ENCODE measurements at places on chromosomes 1 and 21.
A peak's percentile ranks its signal among the peaks of the same experiment; 100 is the strongest.

DNA sequence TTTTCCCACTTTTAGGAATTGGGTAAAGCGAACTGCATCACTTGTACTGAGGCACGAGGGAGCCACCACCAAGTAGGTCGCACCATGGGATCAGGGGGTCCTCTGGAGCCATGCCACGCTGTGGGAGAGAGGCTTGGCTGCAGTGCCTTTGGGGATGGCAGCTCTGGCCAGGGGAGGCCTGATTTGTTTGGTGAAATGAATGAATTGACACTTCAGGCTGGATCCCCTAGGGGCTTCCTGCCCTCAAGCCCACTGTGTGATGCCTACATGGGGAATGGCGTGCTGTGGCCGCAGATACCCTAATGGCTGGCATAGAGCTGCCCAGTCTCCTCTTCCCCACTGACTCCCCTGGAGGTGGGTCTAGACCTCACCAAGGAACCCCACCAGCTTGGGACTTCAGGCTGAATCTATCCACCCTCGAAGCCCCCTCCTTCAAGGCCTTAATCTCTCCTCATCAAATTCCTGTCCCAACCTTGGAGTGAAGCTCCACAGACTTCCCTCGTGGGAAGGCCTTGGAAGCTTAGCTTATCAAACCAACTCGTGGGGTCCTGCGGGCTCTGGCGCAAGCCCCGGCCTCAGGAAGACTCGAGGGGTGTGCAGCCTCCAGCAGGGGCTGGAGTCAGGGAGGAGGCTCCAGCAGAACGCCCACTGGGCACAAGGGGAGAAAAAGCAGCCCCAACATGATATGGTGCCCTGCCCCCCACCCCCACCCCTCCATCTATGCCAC, 64.6 kb downstream of the VWA5B1 start:
- no peak for DNase-seq

DNA sequence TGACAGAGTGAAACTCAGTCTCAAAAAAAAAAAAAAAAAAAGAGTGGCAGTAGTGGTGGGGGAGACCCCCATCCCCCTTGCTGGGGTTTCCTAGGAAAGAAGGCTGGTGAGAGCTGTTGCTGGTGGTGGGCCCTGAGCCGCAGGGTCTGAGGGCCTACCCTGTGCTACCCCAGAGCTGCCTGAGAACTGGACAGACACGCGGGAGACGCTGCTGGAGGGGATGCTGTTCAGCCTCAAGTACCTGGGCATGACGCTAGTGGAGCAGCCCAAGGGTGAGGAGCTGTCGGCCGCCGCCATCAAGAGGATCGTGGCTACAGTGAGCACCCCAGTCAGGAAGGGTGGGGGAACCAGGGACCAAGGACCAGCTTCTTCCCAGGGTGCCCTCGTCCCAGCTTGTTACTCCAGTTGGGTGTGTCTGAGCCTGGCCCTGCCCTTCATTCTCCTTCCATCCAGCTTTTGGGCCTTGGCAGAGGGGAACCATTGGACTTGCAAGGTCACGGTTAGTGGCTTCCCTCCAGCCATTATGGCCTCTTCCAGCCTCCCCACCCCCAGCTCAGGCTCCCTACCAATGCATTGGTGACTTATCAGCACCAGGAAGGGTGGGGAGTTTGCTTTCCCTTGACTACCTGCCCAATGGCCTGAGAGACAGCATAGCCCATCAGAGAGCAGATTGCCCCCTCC, 10.5 kb downstream of the LDLRAP1 start:
- DNase-seq = no peak

DNA sequence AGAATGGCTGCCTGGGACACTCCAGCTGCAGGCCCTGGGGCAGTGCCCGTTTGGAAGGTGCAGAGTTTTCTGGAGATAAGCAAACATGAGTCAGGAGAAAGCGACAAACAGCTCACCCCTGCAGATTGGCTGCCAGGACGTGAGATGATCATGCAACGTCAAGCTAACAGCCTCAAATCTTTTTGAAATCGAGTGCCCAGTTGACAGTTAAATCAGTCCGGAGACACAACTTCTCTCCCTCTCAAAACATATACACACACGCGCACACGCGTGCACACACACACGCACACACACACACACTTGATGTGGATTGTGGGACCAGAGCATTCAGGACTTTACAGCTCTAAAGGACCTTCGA, 49.4 kb downstream of the TENT5C start:
- no peak for DNase-seq

DNA sequence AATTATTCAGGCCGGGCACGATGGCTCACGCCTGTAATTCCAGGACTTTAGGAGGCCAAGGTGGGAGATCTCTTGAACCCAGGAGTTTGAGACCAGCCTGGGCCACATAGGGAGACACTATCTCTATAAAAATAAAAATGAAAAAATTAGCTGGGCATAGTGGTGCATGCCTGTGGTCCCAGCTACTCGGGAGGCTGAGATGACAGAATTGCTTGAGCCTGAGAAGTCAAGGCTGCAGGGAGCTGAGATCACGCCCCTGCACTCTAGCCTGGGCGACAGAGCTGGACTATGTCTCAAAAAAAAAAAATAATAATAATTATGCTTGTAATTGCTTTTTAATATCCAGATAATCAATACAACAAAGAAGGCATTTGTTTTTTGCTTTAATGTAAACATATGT, 91.3 kb downstream of the RIPK4 start:
- DNase-seq = no peak

DNA sequence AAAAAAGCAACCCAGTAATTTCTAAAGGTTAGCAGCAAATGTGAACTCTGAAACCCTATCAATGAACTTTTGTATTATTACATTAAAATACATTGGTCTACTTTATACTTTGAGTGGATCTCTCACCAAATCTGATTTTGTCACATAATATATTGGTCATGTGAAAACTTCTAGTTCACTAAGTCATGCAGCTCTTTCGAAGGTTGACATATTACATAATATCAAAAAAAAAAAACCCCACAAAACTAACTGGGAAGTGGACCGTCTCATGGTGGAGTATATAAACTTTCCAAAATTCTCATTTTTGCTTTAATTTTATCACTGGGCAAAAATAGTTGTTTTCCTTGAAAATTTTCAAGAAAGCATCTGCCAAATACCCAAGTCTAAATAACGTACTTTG, 50.4 kb downstream of the GATAD2B start:
- no peak for DNase-seq

DNA sequence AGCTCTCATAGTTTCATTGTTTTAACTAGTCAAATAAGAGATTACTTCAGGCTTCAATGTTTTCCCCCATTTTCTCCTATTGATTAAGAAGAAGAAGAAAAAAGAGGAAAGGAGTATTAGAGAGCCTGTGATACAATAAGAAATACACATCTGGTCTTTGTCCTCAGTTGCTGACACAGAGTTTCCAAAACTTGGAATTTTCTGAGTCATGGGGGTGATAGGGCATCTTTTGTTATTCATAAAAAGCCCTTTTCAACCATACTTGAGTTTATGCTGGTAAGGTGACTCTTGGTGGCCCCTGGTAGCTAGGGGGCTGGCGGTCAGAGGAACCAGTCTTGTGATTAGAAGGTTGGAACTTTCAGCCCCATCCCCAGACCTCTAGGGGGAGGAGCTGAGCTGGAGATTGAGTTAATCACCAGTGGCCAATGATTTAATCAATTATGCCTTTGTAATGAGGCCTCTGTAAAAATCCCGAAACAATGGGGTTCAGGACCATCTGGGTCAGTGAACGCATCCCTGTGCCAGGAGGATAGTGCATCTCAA, 28.9 kb upstream of the KLF18 start:
- DNase-seq = no peak

DNA sequence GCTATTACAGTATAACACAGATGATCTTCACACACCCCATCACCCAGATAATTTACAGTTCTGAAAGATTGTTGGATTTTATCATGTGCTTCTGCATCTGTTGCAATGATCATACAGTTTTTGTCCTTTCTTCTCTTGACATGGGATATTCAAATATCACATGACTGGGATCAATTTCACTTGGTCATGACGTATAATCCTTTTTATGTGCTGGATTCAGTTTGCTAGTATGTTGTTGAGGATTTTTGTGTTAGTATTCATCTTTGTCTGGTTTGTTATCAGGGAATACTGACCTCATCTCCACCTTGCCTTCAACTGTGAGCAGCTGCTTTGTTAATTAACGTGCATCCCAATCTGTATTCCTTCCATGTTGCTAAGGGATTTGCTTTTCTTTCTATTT, 44.7 kb upstream of the DISC1 start:
- DNase-seq = no peak

- DNase-seq = no peak
These were observed 188.2 kb upstream of the HMCN1 start for GRCh38 chr1:185546029-185546428.

- no peak for DNase-seq
These were observed 61.1 kb downstream of the HNRNPR start for GRCh38 chr1:23282957-23283356.

DNA sequence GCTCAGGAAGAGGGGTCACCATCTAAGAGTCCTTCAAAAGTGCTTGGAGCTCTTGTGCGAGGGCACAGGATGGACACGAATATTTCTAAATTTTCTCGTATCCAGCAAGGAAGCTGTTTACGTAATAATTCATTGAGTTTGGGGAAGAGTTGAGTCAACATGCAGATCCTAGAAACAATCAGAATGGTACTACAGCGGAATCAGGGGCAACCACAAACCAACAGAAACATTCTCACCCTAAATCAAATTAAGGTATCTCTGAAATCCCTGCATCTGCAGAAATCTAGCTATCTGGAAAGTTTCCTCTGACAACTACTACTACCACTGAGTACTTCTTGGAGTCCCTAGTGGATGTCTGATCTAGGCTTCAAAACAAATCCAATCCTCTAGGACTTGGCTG, 352.4 kb downstream of the LTN1 start:
- no peak for DNase-seq

- DNase-seq = no peak
These were observed 2.8 kb downstream of the DOP1B start for GRCh38 chr21:36159356-36159921.

GRCh38 chr1:173476665-173477285, 360 bp upstream of the PRDX6 start:
- DNase-seq = peak; percentile 69

DNA sequence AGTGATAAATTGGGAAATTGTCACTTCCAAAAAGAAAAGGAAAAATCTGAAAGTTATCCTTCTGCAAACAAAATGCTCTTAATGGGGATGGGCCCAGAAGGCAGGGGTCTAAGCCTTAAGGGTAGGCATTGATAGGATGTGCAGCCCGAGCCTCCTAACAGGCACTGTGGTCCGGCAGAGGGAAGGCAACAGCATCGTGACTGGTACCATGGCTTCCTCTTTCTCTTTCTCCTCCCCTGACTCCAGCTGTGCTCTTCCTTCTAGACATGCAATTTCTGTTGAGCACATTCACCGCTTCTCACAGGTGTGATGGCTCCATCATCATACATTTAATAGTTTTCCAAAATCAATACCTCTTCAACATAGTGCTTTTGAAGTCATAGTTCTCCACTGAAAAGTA, 91.5 kb downstream of the SELENOF start:
- no peak for DNase-seq

DNA sequence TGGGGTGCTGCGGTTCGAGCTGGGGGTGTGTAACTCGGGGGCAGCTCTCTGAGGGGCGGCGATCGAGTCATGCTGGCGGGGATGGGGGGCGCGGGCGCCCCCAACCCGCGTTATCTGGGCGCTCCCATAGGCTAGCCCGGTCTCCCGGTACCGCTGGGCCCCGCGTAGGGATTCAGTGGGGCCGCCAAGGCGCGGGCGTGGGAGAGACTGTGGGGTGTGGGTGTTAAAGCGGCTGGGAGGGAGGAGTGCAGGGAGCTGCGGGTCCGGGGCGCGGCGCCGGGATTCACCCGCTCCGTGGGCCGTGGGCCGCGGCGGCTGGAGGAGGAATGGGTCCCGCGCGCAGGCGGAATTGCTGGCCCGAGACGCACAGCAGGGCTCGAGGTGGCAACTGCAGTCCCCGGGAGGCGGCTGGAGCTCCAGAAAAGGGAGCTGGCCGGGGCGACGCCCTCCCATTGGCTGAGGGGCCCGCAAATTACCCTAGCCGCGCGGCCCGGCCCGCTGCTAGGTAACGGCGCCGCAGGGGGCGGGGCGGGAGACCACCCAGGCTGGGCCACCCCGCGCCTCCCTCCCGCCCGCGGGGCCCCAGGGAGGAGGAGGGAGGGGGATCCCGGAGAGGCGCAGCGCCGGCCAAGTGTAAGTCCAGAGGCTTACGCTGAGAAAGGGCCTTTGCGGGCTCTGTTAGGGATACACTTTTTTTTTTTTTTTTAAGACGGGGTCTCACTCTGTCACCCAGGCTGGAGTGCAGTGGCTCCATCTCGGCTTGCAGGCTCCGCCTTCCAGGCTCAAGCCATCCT, at the start of gene PTCH2:
Gene PTCH2 (minus strand): TSS at position 392 of the 794 bp plus-strand sequence. CDS start 321 bp downstream, at position 71.
- no peak for DNase-seq

- DNase-seq = peak; percentile 14
These were observed 483 bp downstream of the CHML start for GRCh38 chr1:241639623-241640148.

- DNase-seq = no peak
These were observed 50.6 kb downstream of the FAAP20 start for GRCh38 chr1:2143814-2144500.

DNA sequence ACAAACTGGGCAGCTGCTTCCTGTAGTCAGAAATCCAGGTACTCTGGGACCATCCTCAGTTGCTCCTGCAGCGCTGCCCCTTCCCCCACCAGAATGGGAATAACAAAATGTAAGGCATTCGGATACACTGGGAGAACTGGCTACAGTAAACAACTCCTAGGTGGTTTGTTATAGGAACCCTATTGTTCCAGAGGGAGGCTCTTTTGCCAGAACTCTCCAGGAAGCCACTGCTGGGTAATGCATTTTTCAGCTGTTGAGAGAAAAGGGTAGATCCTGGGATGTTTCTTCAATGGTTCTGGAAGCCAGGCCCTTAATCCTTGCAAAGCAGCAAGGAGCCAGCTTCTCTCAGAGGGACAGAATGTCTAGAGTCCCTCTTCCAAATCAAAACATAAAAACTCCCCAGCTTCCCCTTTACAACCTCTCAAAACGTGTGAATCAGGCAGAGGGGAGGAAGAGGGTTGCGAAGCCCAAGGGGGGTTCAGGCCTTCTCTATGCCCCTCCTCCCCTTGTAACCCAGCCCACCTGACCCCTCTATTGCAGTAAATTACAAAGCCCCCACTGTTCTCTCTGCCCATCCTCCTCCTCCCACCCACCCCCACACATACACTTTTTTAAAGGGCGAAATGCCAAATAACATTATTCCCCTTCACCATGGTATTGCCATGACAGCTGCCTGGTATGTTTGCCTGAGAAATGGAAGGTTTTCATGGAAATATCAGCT, 29.1 kb downstream of the PLPP3 start:
- DNase-seq = no peak

GRCh38 chr1:83698644-83699043, 300.3 kb downstream of the TTLL7 start:
- DNase-seq = no peak

- no peak for DNase-seq
These were observed 136.2 kb downstream of the DPYD start for GRCh38 chr1:97784661-97785060.
